ENCODE measurements at places on chromosomes 4 and X.

DNA sequence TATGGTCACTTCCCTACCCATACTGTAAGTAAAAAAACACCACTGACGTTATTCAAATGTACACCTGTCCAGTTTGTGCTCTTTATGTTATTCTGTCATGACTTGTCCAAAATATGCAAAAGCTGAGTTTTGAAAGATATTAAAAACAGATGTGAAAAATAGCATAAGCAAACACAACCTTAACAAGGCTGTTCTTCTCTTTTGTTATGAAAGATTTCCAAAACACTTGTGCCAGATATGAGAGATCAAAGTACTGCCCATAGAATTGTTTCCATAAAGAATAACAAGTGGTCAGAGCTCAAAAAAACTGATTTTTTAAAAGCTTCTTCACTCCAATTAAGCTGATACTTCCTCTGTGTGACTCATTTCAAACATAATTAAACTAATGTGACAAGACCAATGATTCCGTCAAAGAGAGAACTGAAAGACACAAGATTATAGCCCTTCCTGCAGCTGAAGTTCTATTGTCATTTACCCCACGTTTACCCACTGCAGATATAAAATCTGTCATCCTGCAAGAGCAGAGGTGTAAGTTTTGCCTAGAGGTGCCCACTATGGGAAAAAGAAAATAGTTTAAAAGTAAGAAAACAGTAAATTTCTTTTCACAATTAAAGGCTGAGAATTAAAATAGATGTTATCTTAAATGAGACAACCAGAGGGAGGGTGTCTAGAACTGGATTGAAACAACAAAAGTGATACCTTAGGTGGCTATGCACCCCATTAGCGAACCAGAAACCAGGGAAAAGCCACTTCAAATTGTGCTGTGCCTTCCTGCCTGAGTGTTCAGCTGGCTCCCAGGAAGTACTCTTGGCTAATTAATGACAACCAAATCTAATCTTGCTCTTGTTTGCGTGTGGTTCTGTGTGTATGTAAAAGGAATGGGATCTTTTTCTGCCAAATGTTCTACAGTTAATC is 30.1 kb downstream of the RASSF6 start:
- DNase-seq, result no peak

DNA sequence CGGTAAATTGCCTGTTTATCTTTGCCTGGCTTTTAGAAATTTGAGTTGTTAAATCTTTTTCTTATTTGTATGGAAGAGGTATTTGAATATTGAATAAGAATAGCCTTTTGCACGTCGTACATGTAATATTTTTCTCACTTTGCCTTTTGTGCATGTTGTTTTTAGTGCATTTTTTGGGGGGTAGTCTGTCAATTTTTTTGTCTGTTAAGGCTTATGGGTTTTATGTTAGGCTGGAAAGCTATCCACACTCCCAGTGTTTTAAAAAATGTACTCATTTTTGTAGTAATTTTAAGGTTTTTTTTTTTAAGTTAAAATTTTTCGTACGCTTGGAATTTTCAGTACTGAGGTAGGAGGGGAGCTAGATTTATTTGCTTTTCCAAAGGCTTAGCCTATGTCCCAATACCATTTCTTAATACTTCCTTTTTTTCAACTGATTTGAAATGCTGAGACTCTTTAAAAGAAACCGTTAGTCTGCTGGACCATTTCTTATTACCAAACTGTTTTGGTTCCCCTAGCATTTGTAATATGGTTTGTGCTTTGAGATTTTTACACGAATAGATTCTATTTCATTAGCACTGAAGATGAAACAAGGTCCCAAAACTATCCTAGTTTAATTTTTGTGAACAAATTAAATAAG is 1.3 kb downstream of the HERC5 start:
- no peak for DNase-seq

DNA sequence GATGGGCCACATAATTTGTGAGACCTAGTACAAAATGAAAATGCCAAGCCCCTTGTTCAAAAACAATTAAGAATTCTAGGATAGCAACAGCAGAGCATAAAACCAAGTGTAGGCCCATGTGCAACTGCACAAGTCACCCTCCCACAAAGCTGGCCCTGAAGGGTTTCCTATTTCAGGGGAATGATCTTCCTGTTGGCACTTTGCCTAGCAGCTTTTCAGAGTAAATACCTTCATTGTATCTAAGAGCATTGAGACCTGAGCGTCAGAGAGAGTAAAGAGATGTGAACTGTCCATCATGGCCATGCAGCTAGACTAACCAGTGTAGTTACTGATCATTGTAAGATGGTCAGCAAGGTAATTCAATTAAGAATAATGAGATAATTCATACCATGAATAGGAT is 113.6 kb downstream of the CNKSR2 start:
- DNase-seq, result no peak

DNA sequence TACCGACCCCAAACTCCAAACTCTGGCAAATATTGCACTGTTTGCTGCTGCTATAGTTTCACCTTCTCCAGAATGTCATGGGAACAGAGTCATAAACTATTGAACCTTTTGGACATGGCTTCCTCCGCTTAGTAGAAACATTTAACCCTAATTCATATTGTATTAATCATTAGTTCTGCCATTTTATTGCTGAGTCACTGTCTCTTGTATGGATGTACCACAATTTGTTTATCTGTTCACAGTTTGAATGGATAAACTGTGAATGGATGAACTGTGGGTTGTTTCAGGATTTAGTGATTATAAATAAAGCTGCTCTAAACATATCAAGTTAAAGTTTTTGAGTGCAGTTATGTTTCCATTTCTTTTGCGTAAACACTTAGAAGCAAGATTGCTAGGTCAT is 10.1 kb downstream of the ANXA10 start:
- DNase-seq, result no peak

- DNase-seq, result no peak
Measured at GRCh38 chr4:23194751-23195150, 502.0 kb downstream of the GBA3 start.

DNA sequence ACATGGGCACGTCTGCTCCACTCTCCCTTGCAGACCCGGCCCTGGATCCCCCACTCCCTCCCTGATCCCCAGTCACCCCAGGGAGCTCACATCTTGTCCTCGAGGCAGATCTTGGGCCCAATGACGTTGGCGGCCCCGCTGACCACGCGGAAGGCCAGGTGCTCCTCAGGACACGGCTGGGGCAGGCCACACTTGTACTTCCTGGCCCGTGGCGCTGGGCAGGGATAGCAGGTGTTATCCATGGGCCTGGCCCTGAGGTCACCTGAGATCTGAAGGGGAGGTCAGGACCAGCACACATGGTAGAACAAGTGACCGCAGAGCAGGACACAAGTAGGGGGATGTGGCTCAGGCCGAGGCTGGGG is 7.7 kb downstream of the FAM3A start:
- no peak for DNase-seq

- DNase-seq, result no peak
Measured at GRCh38 chrX:150942942-150943594, 40.1 kb upstream of the HMGB3 start.

DNA sequence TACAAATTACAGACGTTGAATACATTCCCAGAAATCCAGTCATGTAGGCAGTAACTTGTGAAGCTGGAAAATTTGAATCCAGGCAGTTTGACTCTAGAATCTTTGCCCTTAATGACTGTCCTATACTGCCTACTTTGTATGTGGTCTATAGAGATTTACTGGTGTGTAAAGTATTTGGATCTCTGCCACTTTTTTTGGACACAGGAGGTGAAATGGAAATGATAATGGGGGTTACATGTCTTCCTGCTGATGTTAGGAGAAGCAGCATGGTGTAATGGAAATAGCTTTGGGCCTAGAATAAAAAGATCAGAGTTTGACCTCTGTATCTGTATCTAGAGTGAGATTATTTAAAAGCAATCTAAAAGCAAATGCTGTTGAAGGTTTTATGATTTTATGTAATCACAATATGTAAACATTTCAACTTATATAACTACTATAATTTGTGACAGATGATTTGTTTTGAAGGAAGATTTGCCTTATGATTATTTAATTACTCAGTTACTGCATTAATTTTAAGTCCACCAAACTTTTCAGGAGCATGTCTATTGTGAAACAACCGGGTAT is 3.3 kb downstream of the COL4A5 start:
- no peak for DNase-seq

DNA sequence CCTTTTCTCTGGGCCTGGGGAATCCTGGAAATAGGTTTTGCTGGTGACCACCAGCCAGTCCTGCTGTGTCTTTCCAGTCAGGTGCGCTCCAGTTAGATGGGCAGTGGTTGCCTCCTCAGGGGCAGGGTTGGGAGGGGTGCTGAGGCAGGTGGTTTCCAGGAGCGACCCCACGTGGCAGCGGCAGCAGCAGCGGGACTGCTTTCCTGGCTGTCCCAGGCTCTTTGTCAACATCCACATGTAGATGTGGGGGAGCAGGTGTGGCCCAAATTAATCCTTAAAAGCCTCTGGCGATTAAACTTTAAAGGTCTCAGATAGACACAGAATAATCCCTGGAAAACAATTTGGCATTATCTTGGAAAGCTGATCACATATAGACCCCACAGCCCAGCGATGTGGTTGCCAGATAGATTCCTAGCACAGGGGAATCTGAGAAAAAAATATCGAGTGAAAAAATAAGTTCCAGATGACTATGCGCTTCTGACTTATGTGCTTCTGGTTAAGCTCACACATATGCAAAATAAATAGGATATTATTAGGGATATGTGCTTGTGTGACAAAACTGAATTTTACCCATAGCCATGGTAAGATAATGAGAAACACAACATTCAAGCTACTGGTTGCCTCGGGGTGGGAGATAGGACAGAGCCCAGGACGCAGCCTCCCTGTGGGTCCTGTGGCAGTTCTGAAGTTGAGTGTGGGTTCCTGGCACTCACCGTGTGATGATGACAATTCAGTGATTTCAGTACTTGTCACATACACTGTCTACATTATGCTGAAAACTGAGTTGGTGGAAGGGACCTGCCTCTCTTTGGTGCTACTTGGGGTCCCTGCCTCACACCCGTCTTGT is 336.4 kb downstream of the ARHGAP10 start:
- DNase-seq, result no peak

- no peak for DNase-seq
Measured at GRCh38 chr4:25638221-25638601, 17.4 kb upstream of the SLC34A2 start.

GRCh38 chr4:89056953-89057398 is at the start of gene FAM13A:
FAM13A (minus strand) TSS chr4:89057185; CDS start chr4:89056964, 221 bp downstream.
- no peak for DNase-seq
